ENCODE measurements at places on chromosomes 12 and 14.

DNA sequence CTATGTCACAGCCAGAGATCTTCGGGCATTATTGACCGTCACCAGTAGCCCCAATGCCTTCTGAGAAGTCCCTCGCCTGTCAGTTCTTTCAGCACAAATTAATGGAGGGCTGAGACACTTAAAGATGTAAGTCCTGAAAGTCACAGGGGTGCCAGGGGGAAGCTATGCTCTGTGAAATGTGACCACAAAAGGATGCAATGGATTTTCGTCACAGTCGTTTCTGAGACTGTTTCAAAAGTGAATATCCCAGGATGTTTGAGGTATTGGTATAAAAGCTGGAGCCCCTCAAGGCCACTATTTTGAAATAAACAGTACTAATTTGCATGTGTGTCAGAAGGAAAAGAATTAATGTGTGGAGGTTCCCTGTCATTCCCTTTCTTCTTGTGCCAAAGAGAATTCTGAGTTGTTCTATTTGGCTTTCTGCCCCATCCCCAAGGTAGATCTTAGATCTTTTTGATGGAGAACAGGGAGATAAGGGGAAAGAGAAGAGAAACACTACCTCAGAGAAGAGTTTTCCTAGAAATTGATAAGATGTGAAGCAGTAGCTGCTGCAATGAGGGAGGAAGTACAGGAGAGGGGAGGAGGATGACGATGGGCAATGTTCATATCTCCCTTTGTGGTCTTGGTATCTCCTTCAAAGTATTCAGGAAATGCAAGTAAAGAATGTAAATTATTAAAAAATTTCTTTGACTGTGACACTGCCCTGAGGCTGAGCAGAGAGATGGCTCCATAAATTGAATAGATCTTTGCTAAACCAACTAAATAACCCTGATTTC, 101.8 kb upstream of the NAP1L1 start:
- DNase-seq, result no peak

- DNase-seq, result no peak
Measured at GRCh38 chr14:105737504-105738246, 211.3 kb downstream of the TMEM121 start.

GRCh38 chr14:72651714-72652113, 242.2 kb downstream of the DPF3 start:
- DNase-seq, result no peak

GRCh38 chr14:99521176-99522024, 40.2 kb downstream of the CCNK start:
- DNase-seq, result no peak
